HEK293T (cell line): ENCODE measurements at places on chromosomes 6 and 20.

GRCh38 chr6:41943456-41943855, 1.8 kb upstream of the CCND3 start:
- no peak for DNase-seq

DNA sequence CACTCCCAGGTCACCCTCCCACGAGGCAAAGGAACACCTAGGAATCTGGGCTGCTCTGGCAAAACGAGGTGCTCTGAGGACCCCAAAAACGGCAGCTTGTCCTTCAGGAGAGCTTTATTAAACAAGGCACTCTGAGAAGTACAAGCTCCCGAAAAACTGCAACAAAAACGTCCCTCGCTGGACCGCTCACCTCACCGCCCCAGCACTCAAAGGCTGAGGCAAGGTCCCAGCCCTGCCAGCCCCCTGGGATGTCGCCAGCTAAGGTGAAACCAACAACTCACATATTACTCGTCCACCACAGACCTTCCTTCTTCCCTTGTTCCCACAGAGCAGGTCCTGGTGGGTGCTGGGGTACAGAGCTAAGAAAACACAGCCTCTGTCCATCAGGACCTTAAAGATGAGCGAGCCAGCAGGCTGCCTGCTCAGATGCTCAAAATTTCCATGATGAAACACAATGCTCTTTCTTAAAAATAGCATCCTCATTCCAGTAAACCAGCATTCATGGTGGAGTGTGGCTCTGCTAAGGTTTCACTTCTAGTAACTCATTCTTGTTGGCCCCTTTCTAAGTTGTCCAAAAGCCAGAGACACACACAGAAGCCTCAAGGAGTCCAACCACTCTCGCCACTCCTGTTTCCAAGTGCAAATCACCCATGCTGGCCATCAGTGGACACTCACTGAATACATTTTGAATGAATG, 35.9 kb downstream of the ATP9A start:
- no peak for DNase-seq

GRCh38 chr6:26214803-26215584, 127.8 kb downstream of the HFE start:
- DNase-seq: no peak

GRCh38 chr6:27700337-27700736, 211.9 kb downstream of the OR2B2 start:
- no peak for DNase-seq

- no peak for DNase-seq
Observed at GRCh38 chr6:90326404-90327057, 29.9 kb upstream of the BACH2 start.

- DNase-seq: no peak
Observed at GRCh38 chr6:41404182-41404845, 68.9 kb downstream of the NCR2 start.

- no peak for DNase-seq
Observed at GRCh38 chr20:646107-646867, 6.7 kb downstream of the SRXN1 start.

DNA sequence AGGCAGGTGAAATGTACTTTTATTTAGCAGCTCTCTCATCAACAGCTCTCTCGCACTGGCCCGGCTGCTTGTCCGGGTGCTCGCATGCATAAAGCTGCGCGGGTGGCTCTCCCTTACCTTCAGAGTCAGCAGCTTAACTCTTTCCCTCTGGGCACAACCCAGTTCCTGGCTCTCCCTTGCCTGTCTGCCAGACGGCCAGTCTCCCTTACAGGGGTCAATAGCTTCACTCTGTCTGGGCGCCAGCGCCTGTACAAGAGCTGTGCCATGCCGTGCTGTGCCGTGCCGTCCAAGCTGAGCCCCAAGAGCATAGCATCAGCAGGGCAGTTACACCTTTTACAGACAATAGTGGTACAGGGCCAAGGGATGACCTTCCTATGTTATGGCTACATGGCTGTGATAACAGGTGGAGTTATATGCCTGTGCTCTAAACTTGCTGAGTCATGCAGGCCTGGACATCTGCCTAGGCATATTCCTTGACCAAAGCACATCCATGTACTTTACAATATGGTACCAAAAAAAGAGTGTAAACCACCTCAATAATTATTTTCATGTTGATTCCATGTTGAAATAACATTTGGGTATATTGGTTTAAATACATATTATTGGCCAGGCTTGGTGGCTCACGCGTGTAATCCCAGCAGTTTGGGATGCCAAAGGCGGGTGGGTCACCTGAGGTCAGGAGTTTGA, 47.9 kb downstream of the BLTP3A start:
- DNase-seq: no peak

- no peak for DNase-seq
Observed at GRCh38 chr20:12166053-12166717, 248.5 kb downstream of the BTBD3 start.

DNA sequence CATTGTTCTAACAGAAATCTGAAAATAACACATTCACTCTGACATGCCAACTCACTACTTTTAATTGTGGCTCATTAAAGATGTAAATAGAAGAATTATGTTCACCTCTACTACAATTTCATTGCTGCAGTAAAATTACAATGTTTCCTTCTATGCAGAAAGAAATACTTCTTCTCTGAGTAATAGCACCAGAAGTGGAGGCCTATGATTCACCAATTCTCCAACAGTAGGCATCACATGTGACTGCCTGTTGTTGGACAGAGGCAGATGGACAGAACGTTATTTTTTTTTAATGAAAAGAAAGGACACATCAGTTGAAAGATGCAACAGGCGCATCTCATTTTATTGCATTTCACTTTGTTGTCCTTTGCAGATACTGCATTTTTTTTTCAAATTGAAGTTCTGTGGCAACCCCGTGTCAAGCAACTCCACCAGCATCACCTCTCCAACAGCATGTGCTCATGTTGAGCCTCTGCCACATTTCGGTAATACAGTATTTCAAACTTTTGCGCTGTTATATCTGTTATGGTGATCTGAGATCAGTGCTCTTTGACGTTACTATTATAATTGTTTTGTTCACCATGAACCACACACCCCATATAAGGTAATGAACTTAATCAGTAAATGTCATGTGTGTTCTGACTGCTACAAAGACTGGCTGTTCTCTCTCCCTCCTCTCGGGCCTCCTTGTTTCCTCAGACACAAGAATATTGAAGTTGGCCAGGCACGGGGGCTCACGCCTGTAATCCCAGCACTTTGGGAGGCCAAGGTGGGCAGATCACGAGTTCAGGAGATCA, 121.4 kb downstream of the ATXN1 start:
- DNase-seq: no peak

DNA sequence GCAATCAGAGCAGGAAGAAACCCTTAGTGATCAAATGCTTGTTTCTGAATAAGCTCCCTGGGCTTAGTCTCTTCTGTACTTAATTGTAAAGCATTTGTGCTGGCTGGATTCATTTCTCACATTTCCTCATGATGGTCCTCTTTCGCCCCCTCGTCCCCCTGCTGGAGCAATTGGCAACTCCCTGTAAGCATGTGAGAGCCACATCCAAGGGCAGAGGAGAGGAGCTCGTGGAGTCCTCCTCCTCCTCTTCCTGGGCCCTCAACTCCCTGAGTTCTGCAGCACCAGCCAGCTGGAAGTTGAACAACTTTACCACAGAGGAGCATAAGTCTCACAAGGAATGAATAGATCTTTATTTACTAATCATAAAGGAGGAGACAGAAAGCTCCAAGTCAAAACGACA, 12.6 kb downstream of the ANKEF1 start:
- peak; percentile 33 for DNase-seq

GRCh38 chr6:40743690-40744446, 156.7 kb upstream of the LRFN2 start:
- DNase-seq: no peak

- DNase-seq: peak; percentile 57
Observed at GRCh38 chr6:129440691-129441090, 269.3 kb downstream of the ARHGAP18 start.

- no peak for DNase-seq
Observed at GRCh38 chr20:1895674-1896483, 672 bp downstream of the SIRPA start.

- DNase-seq: peak; percentile 71
Observed at GRCh38 chr6:159151266-159151855, 17.8 kb upstream of the FNDC1 start.

GRCh38 chr20:21175433-21175832, 49.6 kb downstream of the KIZ start:
- DNase-seq: no peak

DNA sequence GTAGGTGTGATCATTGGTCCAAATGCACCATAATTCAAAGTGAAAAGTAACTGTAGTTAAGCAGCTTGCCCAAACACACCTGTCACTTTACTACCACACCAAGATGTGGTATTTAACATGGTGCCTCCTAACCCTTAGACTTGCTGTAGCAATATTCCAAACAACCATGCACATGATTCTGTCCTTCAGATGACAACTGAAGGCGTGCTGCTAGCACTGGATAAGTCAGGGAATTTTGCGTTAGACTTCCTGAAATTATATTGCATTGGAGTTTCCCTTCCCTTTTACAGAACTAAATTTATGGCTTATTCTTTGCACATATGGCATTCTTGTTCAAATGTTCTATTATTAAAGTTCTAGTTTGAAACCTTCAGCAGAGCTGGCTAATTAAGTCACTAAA, 106.2 kb downstream of the ARHGAP18 start:
- DNase-seq: no peak

DNA sequence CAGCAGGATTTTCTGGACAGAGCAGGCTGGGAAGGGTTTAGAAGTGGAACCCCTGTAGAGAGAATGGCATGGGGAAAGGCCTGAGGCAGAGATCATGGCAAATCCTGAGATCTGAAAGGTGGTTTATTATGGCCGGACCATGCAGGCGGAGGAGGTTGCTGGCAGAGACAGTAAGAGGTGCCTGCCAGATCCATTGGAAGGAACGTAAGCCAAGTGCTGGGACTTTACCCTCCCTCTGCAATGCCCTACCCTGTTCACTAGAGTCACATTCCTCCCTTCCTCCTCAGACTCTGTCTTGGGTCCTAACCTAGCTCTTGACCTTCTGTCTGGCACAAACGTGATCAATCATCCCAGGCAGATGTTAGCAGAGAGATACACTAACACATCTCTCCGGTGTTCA, 66.4 kb upstream of the SLC22A23 start:
- no peak for DNase-seq

- no peak for DNase-seq
Observed at GRCh38 chr6:13038741-13039190, 289.6 kb downstream of the TBC1D7 start.

DNA sequence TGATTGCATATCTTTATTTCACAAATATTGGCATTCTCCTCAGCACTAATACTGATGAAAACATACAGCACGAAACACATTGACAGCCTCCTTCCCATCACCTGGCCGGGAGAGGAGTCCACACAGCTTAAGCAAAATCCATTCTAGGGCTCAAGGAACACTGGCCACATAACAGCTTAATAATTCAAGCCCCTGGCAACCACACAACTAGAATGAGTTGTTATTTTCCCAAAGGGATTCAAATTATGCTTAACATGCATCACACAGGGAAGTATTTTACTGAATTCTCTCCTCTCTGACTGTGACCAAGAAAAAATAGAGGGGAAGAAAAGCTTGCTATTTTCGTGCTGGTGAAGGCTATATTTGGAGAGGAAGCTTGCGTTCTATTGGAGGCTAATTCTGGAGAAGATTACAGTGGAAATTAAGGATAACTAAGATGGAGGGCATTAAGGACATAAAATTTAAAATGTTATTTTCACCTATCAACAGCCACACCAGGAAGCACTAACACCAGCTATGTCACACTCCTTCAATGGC, 198.5 kb downstream of the ADGRG6 start:
- no peak for DNase-seq

DNA sequence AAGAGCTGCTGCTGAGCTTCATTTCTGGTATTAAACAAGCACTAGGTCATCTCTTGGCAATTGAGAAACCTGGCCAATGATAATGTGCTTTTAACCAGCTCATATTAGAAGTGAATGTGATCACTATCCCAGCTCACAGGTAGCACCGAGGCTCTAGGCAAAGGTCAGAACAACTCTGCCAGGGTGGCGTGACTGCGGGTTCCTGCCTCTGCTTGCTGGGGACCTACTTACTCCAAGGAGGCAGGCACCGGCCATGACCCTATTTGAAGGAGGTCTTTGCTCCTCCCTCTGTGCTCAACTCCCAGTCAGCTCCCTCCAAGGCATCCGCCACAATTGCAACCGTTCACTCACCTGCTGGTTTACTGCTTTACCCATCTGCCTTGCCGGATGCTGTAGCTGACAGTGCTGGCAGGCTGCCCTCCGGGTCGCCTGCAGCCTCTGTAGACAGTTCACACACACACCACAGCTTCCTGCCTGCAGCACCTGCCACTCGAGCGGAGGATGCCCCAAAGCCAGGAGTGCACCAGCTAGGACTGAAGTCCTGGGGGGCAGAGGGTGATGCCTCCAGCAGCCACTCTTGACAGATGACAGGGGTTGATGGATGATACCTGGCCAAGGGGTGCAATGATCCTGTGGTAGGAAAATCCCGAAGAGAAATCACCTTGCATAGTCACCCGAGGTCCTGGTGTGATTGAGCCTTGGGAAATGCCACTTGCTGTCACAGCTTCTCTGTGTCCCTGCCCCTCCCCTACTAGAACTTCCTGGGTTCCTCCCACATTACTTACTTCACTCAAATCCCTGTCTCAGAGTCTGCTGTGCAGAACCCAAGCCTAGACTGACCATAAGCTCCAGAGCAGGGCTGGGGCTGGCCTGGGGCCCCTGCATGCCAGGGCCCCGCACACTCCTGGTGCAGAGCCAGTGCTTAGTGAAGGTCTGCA, 8.8 kb upstream of the VSX1 start:
- DNase-seq: no peak

DNA sequence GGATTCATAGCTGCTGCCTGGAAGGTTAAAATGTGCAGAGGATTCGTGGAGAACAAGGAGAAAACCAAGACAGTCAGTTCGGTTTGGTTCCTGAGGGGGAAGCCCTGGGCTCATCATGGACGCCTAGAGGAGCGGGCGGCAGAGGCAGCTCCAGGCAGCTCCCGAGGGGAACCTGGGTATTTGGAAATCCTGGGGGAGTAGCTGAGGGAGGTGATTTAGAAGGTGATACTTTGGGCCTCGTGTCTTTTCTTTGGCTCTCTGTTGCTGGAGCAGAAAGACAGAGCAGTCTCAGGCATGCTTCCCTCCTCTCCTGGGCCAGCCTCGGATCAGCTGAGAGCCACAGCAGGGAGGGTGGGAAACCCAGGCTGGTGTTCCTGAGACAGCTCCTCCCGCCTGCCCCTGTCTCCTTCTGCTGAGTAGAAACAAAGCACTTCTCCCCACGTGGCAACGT, 139.5 kb downstream of the DLL1 start:
- DNase-seq: no peak

DNA sequence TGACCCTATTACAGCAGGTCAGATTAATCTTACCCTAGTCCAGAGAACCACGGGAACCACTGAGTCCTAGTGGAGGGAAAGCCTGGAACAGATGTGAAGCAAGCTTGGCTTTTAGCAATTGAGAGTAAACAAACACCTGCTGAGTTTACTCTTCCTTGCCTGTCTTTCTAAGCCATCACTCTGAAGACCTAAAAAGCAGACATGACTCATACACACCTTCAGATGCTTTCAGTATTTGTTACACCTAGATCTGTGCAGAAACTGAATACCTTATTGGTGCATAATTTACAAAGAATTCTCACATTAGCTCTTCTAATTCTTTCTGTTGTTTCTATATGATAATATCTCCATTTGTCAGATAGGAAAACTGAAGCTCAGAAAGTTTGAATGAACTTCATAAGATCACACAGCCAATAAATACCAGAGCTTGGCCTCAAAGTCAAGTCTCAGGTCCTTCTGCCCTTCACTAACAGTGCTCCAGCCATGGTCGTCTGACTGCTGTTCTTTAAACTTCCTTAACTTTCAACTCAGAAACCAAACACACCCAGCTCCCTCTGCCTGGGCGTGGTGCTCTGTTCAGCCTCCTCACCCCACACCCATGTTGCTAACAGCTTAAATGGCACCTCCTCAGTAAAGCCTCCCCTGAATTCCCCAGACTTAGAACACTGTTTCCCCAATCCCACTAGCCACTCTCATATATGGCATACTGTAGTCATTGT, 8.6 kb upstream of the GABBR1 start:
- DNase-seq: no peak
